Naive thymus-derived CD8-positive, alpha-beta T cell (primary cell): ENCODE measurements at places on chromosomes 16 and 17. TPM values are rescaled to one million over a fixed set of nuclear protein-coding genes. Genes with fewer than 3 reads are reported as not detected.

Gene ACSM2B
- not detected for total RNA-seq

Gene KCNJ2
- total RNA-seq = not detected

Gene IRX6
- total RNA-seq = not detected

Gene TP53TG3B
- total RNA-seq = not detected

Gene ARHGAP27
- total RNA-seq = 101 TPM

Gene ZSCAN10
- not detected for total RNA-seq

Gene SLC5A10
- not detected for total RNA-seq

Gene TEX19
- not detected for total RNA-seq

Gene TNFSF13
- 3.0 TPM for total RNA-seq
